8988T (cell line): ENCODE measurements at places on chromosomes 11 and 22.

DNA sequence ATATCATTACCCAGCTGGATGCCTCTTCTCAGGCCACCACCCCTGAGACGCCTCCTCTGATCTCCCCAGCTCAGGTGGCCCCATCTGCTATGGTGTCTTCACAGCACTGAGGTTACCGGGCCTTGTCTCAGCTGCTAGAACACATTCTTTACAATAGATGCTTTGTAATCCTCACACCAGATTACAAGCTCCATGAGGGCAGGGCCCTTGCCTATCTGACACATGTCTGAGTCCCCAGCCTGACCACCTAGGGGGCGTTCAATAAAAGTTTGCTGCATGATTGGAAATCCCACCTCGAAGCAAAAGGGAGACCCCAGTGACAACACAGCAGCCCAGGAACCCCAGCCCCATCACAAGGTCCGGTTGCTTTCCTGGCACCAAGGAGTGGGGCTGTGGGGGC is 2.0 kb downstream of the MACROD1 start:
- DNase-seq, result no peak

GRCh38 chr11:120554766-120555432 is 43.4 kb downstream of the GRIK4 start:
- DNase-seq, result no peak

DNA sequence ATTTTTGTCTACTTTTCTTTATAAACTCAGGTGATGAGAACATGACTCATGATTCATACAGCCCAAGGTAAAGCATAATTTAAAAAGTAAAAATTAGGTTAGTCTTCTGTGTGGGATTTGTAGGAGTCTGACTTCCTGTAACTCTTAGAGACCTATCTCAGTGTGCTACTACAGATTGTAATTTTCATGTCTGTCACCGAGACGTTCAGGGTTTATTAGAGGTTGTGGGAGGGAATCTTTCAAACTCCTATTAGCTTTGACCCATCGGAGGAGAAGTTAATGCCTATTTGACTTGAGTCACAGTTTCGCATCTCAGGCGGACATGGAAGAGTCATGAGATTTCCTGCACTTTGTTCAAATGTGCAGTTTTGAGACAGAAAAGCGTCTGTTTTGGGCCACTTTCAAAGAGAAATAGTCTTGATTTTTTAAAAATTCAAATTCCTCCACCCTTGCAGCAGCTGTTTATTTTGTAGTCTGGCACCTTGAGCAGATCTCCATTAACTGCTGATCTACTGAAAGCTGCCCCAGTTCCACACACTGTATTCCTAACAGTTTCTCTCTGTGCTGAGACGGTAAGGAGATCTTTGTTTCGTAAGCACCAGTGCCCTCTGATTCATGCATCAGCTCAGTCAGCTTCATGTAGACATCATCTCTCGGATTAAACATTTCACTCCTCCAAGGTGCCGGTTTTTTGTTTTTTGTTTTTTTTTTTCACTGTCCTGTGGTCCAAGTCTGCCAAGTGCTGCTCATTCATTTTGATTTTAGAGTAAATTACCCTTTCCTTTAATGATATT is 24.3 kb downstream of the ALKBH3 start:
- DNase-seq, result no peak

- DNase-seq, result no peak
Observed at GRCh38 chr11:75513250-75513649, 12.5 kb downstream of the GDPD5 start.

GRCh38 chr22:27709919-27710675 is 91.5 kb downstream of the MN1 start:
- DNase-seq, result no peak

DNA sequence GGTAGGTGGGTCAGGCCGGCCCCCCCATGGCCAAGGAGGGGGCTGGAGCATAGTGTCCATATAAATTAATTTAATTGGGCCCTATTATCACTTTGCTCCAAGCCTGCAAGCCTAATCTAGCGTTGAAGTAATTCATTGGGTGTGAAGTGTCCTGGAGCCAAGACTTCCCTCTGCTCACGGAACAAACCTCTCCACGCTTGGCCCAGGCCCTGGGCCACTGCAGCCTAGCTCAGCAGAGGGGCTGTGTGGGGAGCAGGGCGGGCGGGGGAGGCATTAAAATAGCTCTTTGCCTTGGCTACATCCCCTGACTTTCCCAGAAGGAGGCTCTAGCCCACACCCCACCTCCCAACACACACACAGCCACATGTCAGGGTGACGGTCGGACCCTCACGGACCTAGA is 73.5 kb downstream of the THAP12 start:
- DNase-seq, result no peak

GRCh38 chr11:63274776-63275175 is 31.4 kb upstream of the SLC22A25 start:
- no peak for DNase-seq

DNA sequence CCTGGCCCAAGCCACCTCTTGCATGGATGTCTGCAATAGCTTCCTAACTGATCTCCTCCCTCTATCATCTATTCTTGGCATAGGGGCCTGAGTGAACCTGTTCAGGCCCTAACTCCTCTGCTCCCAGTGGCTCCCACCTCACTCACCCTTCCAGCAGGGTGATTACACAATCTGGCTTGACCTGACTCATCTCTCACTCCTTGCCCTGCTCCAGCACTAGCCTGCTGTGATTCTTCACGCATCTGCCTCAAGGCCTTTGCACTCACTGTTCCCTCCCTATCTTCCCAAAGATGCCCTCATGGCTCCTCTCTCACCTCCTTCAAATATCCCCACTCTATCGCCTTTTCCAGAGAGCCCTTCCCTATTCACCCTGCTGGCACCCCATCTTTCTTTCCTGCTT is 10.5 kb downstream of the SCN4B start:
- DNase-seq, result no peak

DNA sequence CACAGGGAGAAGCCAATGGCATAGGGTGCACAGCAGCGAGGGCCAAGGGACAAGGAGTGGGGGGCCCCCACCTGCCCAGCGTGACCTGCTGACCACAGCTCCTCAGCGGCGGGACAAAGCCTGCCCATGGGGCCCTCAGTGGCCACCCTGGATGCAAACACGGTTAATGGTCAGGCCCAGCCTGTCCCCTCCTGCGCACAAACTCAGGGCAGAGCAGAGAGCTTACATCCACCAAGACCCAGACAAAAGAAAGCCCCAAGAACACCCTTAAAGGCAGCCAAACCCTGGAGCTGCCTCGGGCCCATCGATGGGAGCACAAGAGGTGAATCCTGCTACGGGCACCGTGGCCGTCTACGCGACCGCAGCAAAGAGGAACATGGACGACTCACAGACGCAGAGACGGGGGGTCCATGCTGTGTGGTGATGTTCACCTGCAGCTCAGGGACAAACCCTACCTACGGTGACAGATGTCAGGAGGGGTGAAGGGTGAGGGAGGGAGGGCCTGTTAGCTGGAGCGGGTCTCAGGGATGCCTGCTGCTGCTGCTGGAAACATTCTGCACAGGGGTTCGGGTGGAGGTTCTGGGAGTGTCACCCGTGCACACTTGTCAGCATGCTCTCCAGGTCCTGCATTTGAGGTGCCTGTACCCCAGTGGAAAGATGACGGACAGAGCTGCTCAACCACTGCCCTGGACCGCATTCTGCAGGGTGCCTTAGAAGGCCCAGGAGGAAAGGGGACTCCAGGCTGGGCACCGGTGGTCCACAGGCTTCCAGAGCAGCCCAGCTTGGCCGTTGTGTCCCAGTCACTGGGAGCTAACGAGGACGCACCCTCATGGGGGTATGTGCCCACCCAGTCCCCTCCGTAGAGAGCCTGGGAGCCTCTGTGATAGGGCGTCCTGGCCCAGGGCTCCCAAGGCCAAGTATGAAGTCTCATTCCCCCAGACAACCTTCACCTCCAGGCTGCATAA is 11.6 kb downstream of the ASCL2 start:
- no peak for DNase-seq

DNA sequence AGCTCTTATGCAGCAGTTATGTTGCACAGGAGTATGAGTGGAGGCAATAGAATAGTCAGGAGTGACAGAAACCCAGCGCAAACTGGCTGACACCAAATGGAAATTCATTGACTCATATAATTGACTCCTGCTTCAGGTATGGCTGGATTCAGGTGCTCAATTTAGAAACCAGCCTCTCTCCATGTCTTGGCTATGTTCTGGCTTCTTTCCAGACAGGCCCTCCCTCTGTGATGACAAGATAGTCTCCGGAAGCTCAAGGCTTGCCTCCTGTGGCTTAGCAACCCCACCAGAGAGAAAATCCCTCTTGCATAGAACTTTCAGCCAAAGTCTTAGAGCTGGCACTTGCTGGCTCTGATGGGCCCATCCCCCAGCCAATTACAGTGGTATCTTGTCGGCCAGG is 28.1 kb upstream of the MN1 start:
- no peak for DNase-seq

GRCh38 chr22:49514641-49515040 is 313.0 kb downstream of the BRD1 start:
- no peak for DNase-seq

GRCh38 chr11:12628314-12628713 is 45.9 kb upstream of the TEAD1 start:
- DNase-seq, result no peak

- DNase-seq, result no peak
Observed at GRCh38 chr11:121472312-121472711, 19.5 kb upstream of the SORL1-AS1 start.

DNA sequence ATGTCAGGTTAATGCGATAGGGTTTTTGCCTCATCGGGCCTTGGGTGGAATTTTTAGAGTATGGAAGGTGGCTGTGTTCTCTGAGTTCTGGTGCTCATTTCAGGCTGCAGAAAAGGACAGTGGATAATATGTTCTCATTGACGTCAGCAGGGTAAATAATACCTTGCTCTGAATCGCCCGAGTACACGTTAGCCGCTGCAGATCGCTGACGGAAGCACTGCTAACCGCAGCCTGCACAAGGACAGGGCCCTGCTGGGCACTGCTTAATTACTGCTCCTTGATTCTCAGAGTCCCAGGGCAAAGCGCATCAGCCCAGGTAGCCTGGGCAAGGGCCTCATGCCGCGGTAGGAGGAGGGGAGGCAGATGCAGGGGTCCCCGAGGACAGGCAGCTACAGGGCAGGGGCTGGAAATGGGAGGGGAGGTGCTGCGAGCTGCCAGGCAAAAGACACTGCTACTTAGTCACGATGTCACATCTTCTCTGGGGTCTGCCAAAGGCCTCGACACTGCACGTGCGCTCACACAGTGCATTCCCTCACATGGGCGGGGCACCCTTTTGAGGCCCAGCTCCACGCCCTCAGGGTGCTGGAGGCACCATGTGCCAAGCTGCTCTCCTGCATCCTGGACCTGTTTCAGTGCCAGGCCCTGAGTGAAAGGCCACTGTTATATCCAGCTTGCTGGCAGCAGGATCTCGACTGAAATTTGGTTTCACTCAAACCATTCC is 35.2 kb downstream of the PPP2R1B start:
- no peak for DNase-seq

- DNase-seq, result no peak
Observed at GRCh38 chr11:71146846-71147245, 105.5 kb downstream of the SHANK2 start.

- no peak for DNase-seq
Observed at GRCh38 chr11:124917115-124917637, 1.9 kb upstream of the HEPN1 start.

- DNase-seq, result no peak
Observed at GRCh38 chr11:67493548-67494370, 10.9 kb downstream of the AIP start.

GRCh38 chr11:134879341-134879740 is 467.3 kb upstream of the B3GAT1 start:
- DNase-seq, result no peak

- DNase-seq, result no peak
Observed at GRCh38 chr11:2867722-2868505, 17.7 kb downstream of the CDKN1C start.

GRCh38 chr11:79229047-79229446 is 211.8 kb downstream of the TENM4 start:
- no peak for DNase-seq

- no peak for DNase-seq
Observed at GRCh38 chr11:3165916-3166267, 782 bp upstream of the OSBPL5 start.

- no peak for DNase-seq
Observed at GRCh38 chr11:1147792-1148191, 10.0 kb upstream of the MUC5AC start.

- no peak for DNase-seq
Observed at GRCh38 chr22:36744791-36745190, 31.1 kb downstream of the IFT27 start.

DNA sequence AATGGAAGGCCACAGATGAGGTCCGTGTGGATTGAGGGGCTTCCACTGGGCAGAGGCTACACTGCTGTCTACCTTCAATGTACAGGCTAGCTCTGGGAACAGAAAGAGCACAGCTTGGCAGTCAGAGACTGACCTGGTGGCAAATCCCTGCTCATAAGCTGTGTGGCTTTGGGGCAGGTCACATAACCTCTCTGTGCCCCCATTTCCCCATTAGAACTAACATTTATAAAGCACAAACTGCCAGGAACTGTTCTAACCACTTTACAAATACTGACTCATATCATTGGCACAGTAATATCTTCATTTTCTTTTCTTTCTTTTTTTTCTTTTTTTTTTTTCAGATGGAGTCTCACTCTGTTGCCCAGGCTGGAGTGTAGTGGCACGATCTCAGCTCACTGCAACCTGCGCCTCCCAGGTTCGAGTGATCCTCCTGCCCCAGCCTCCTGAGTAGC is 3.1 kb downstream of the FOSL1 start:
- DNase-seq, result no peak

- no peak for DNase-seq
Observed at GRCh38 chr11:67417425-67417824, 1.9 kb downstream of the CARNS1 start.
